ENCODE measurements at places on chromosomes 4 and X. TPM values are rescaled to one million over a fixed set of nuclear protein-coding genes. Genes with fewer than 3 reads are reported as not detected.

DNASE1L1 gene
- polyA plus RNA-seq: 20.1 TPM

LARP1B gene
- 11.0 TPM for polyA plus RNA-seq

RAI2 gene
- polyA plus RNA-seq: 3.9 TPM

FRG1 gene
- 32.5 TPM for polyA plus RNA-seq

CFI gene
- 7.9 TPM for polyA plus RNA-seq

ZXDB gene
- 0.65 TPM for polyA plus RNA-seq

PJA1 gene
- 4.0 TPM for polyA plus RNA-seq

PLK4 gene
- polyA plus RNA-seq: 4.0 TPM

SSX4 gene
- not detected for polyA plus RNA-seq

TMPRSS11D gene
- 178 TPM for polyA plus RNA-seq

MTNR1A gene
- not detected for polyA plus RNA-seq

WNK3 gene
- 0.18 TPM for polyA plus RNA-seq

SPIN2B gene
- 6.4 TPM for polyA plus RNA-seq

GPR143 gene
- 2.2 TPM for polyA plus RNA-seq

SLAIN2 gene
- 17.9 TPM for polyA plus RNA-seq
